Activated CD4-positive, alpha-beta T cell treated with anti-CD3 and anti-CD28 coated beads, Interleukin-2, Interleukin-6, amounts not matched to agents 100 ng/mL and 50 ng/mL, durations not matched to agents 16 hours and 8 hours (primary cell): ENCODE measurements at places on chromosomes 5 and 9.

- DNase-seq: no peak
Observed at GRCh38 chr5:114435220-114435481, 73.3 kb downstream of the KCNN2 start.

GRCh38 chr9:69165581-69165980 is 8.5 kb upstream of the TJP2 start:
- no peak for DNase-seq

- DNase-seq: no peak
Observed at GRCh38 chr5:65191554-65192135, 290.1 kb downstream of the ADAMTS6 start.

DNA sequence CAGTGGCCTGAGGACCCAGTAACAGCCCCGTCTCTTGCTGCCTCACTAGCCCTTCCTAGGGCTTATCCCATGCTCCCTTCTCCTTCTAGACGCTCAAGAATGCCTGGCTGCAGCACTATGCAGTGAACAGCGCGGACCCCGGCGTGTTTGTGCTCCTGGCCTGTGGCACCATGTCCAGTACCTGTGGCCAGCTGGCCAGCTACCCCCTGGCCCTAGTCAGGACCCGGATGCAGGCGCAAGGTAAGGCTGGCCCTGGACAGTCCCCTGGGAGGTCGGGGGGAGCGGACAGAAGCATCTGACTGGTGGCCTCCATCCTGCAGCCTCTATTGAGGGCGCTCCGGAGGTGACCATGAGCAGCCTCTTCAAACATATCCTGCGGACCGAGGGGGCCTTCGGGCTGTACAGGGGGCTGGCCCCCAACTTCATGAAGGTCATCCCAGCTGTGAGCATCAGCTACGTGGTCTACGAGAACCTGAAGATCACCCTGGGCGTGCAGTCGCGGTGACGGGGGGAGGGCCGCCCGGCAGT is 20.5 kb downstream of the PTGES2 start:
- DNase-seq: no peak

- no peak for DNase-seq
Observed at GRCh38 chr9:77807846-77808750, 160.0 kb upstream of the GNA14 start.

DNA sequence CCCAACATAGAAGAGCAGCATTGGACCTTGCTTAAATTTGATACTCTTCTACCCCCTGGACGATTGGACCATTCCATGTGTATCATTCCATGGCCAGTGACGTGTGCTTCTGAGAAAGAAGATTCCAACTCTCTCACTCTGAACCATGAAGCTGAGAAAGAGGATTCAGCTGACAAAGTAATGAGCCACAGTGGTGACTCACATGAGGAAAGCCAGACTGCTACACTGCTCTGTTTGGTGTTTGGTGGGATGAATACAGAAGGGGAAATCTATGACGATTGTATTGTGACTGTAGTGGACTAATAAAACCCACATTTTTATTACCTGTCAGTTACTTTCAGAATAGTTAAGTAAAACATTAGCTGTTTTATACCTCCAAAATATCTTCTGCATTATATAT is 7.5 kb downstream of the HSPA5 start:
- DNase-seq: no peak

DNA sequence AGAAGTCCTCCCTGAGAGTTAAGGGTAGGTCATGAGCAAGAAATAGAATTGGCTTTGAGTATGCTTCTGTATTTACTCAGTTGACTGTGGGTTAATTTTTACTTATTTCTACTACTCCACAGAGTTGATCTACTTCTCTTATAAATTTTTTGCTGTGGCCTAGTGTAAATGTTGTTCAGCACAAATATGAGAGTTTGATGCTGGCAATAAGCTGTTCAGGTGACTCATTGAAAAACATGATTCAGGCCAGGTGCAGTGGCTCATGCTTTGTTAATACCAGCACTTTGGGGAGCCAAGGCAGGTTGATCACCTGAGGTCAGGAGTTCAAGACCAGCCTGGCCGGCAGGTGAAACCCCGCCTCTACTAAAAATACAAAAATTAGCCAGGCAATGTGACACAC is 4.5 kb upstream of the CDK7 start:
- no peak for DNase-seq

- no peak for DNase-seq
Observed at GRCh38 chr5:15615859-15616258, 115.9 kb downstream of the FBXL7 start.

DNA sequence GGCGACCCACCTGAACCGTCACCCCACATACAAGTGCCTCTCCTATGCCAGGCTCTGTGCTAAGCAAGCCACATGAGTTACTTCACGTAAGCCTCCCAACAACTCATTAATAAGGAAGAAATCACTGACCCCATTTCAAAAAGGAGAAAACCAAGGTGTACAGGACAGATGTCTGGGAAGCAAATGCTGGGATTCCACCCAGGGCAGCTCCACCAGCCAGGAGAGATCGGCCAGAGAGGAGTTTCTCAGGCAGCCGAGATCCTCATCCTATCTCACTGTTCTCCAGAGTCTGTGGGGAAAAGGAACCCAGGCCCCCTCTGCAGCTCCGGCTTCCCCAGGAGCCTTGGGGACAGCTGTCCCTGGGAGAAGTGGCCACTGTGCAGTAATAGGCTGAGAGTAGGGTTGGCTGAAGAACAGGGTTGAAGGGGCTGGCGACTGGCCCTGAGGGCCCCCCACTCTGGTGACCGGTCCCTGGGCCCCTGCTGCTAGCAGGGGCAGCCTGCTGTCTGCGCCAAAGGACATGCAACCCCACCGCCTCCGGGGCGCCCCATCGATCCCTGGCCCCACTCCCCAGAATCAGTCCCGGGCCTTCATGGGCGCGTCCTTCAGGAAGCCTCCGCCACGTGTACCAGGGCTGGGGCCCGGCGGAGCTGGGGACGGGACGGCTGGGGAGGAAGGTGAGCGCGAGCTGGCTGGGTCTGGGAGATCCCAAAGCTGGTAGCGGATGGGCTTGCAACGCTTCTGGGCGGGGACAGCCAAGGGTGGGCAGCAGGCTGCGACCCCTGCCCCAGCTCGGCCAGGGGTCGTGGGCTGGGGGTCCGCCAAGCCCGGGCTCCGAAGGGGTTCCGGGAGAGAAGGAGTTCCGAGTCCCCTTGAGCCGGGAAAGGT is 44.1 kb upstream of the STXBP1 start:
- no peak for DNase-seq
